ENCODE measurements at places on chromosomes 7 and 10. TPM values are rescaled to one million over a fixed set of nuclear protein-coding genes. Genes with fewer than 3 reads are reported as not detected.

The ZFYVE27 gene
- total RNA-seq, result 19.6 TPM

The SMNDC1 gene
- 46.1 TPM for total RNA-seq

The MRLN gene
- total RNA-seq, result not detected

The RBM20 gene
- total RNA-seq, result 2.6 TPM

The CCDC172 gene
- not detected for total RNA-seq

The MOGAT3 gene
- not detected for total RNA-seq

The HTRA1 gene
- 51.9 TPM for total RNA-seq

The ZNHIT1 gene
- total RNA-seq, result 89.9 TPM

The COMMD3 gene
- 50.3 TPM for total RNA-seq

The RNF32 gene
- total RNA-seq, result 1.6 TPM

The PTPN12 gene
- total RNA-seq, result 86.4 TPM

The CALHM3 gene
- total RNA-seq, result 0.20 TPM

The CASD1 gene
- 6.7 TPM for total RNA-seq

The RBAK gene
- 6.3 TPM for total RNA-seq

The CPVL gene
- 0.55 TPM for total RNA-seq

The SYT15 gene
- total RNA-seq, result 2.4 TPM

The OR6V1 gene
- total RNA-seq, result not detected

The CNTNAP2 gene
- not detected for total RNA-seq

The FAM25G gene
- not detected for total RNA-seq

The SPDYE11 gene
- total RNA-seq, result not detected

The AUTS2 gene
- total RNA-seq, result 2.7 TPM

The KCND2 gene
- not detected for total RNA-seq

The CACNB2 gene
- not detected for total RNA-seq

The NUTM2B gene
- total RNA-seq, result 0.34 TPM

The TEX36 gene
- not detected for total RNA-seq

The AZGP1 gene
- not detected for total RNA-seq

The MPP7 gene
- 0.10 TPM for total RNA-seq

The CPA2 gene
- not detected for total RNA-seq

The PRKAG2 gene
- 33.0 TPM for total RNA-seq

The STK31 gene
- total RNA-seq, result 0.80 TPM

The NXPH1 gene
- total RNA-seq, result not detected

The RELN gene
- 0.01 TPM for total RNA-seq

The TAS2R41 gene
- not detected for total RNA-seq

The TRIM50 gene
- not detected for total RNA-seq

The ANKRD61 gene
- total RNA-seq, result 0.53 TPM

The EGR2 gene
- total RNA-seq, result 0.52 TPM

The CCL26 gene
- total RNA-seq, result 7.1 TPM

The OR2A42 gene
- total RNA-seq, result not detected

The ZNF488 gene
- total RNA-seq, result 9.7 TPM

The GBX1 gene
- not detected for total RNA-seq

The CREB5 gene
- total RNA-seq, result 5.3 TPM

All from A549 treated with GW870086 at 1 μM for 4 hours (cell line).